ENCODE measurements at places on chromosomes 6 and 20. TPM values are rescaled to one million over a fixed set of nuclear protein-coding genes. Genes with fewer than 3 reads are reported as not detected.

The SNX5 gene
- total RNA-seq: 175 TPM

DNA sequence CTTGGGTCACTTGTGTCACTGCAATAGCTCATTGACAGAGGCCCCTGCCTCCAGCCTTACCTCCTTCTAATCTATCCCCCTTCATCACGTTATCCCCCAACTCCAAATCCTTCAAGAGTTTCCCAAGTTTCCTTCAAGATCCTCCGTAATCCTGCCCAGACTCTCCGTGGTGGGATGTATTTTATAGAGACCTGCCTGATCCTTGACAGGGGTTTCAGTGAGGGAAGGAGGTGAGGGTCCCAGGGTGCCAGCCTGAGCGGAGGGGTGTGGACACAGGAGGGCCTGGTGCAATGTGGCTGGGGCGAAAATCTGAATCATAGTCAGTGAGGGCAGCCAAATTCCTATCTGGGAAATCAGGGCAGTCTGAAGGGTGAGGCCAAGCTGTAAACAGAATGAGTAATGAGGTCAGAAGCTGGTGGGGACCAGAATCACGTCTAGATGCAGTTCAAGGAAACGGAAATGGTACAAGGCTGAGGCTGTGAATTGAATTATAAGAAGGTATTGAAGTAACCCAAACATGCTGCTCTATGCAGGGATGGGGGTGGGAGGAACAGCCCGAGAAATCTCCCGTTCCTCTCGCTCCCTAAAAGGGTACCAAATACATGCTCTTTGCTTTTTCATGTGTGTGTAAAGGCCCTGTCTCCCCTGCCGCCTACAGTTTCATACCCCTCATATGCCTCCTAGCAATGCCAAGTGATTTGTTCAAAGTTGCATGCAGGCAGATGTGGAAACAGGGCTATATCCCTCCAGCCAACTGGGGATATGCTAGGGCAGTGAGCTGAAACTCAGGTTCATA lies 35.4 kb upstream of the PIM1 start:
- ATAC-seq: peak; percentile 69

GRCh38 chr6:45650524-45651135 lies 272.9 kb upstream of the SUPT3H start:
- no peak for ATAC-seq

- ATAC-seq: no peak
These were observed 338.6 kb downstream of the COL12A1 start for GRCh38 chr6:74867291-74867690.

DNA sequence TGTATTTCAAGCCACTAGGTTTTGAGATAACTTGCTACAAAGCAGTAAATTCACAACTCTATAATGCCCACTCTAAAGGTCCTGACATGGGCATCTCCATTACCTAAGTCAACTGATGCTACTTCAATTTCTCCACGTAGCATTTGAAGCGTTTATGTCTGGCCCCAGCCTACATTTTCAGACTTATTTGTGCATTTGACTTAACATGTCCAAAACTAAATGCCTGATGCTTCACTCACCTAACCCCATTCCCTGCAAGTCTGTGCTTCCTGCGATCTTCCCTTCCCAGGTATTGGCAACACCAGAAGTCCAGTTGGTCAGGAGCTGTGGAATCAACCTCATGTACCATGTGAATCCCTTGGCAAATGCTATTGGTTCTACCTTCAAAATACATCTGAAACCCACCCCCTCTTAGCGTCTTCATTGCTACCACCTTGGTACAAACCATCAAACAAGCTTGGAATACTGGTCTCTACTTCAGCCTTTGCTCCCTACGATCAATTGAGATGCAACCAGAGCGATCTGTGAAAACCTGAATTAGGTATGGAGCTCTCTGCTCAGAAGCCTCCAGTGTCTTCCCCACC lies 12.8 kb upstream of the ZNFX1 start:
- ATAC-seq: peak; percentile 18

The EPPIN gene
- total RNA-seq: not detected

- no peak for ATAC-seq
These were observed 8.2 kb downstream of the TRAF3IP2 start for GRCh38 chr6:111597291-111598086.

DNA sequence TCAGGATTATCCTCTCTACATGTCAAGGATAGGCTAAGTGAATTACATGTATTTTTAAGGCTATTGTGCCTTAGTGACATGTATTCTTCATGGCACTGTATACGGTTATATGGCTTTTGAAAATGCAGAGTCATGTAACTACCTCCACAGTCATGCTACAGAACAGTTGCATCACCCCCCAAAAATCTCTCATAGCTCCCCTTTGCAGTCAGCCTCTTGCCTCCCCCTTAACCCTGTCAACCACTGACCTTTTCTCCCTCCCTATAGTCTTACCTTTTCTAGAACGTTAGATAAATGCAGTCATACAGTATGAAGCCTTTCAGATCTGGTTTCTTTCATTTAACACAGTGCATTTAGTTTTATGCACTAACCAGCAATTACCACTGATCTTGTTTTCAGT lies 10.3 kb upstream of the RNF24 start:
- no peak for ATAC-seq

- ATAC-seq: no peak
These were observed 7.5 kb downstream of the SMLR1 start for GRCh38 chr6:130834482-130835251.

DNA sequence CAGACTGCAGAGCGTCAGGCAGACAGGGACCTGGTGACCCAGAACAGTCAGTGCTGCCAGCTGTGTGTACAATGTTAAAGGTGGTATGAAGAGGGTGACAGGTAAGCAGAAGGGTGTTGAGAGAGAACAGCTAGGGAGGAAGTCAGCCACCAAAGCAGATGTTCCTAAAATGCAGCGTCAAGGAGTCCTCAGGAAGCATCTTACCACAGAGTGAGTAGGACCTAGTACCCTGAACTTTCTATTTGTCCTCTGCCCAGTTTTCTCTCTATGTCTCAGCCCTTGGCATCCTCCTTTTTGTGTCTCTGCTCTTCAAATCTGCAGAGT lies 14.2 kb downstream of the STMND1 start:
- ATAC-seq: no peak

DNA sequence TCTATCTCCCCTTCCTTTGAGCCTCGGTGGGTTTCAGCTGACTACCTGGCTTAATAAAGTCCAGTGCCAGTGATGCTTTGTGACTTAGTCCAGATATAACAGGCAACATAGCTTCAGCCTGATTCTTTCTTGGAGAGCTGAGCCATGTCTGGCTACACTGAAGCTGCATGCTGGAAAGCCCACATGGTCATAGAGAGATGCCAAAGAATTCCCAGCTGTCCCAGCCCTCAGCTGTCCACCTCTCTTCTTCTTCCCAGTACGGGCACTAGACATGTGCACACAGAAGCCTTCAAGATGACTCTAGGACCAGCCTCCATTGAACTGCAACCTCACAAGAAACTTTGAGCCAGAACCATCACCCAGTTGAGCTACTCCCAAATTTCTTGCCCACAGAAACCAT lies 154.1 kb upstream of the MYLIP start:
- ATAC-seq: no peak

GRCh38 chr6:3943331-3943765 lies 94.2 kb downstream of the FAM50B start:
- ATAC-seq: no peak

DNA sequence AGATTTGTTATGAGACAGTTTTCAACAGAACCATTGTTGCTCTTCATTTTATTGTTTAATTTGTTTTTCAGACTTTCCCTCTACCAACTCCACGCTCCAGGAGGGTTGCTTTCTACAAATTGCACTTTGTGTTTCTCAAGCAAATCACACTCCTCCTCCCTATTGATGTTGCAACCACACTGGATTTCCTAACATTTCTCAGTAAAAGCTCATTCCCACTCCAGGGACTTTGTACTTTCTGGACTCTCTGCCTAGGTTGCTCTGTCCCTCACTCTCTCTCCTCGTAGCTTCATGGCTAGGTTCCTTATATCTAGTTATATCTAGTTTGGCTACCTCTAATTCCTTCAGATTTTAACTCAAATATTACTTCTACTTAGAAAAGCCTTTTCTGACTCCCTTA lies 20.3 kb downstream of the PGK2 start:
- ATAC-seq: no peak

- ATAC-seq: no peak
These were observed 24.5 kb downstream of the REPS1 start for GRCh38 chr6:138963531-138963930.

The SPDEF gene
- total RNA-seq: not detected

DNA sequence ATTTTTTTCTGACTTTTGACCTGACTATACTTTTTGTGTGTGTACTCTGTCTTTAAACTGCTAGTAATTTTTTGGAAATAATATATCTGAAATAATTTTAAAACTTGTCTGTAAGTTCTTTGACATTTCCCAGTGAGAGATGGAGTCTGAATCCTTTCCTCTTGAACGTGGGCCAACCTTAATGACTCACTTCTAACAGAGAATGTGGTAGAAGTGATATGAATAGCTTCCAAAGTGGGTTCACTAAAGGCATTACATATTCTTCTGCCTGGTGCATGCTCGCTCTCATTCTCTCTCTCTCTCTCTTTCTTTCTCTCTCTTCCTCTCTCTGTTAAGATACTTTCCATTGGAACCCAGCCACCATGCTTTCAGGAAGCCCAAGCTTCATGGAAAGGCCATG lies 108.7 kb upstream of the FERMT1 start:
- no peak for ATAC-seq

DNA sequence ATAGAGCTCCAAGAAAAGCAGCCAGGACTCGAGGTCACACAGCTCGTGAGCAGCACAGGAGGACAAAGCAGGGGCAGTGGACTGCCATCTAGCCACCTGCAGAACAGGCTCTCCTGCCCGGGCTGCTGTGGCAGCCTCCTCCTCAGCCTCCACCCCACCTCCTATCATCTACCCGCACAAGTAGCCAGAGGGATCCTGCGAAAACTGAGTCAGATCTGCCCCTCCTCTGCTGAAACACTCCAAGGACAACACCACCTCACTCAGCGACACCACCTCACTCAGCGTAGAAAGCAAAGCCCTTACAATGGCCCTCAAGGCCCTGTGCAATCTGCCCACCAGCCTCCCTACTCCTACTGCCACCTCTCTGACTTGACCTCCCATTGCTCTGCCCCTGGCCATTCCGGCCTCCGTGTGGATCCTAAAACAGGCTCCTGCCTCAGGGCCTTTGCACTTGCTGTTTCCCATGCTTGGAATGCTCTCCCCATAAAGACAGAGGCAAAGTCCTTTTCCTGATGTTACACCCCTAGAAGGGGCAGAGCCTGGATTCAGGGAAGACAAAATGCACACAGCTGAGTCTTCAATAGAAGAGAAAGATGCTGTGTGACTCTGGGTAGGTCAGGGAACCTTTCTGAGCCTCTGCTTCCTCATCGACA lies 19.3 kb downstream of the PREX1 start:
- no peak for ATAC-seq

The FAM83C gene
- not detected for total RNA-seq

- ATAC-seq: no peak
These were observed 595 bp downstream of the REM1 start for GRCh38 chr20:31475472-31476293.

The FAM209B gene
- total RNA-seq: 1.5 TPM

The VPS16 gene
- 45.4 TPM for total RNA-seq

The ACTL10 gene
- 1.5 TPM for total RNA-seq

DNA sequence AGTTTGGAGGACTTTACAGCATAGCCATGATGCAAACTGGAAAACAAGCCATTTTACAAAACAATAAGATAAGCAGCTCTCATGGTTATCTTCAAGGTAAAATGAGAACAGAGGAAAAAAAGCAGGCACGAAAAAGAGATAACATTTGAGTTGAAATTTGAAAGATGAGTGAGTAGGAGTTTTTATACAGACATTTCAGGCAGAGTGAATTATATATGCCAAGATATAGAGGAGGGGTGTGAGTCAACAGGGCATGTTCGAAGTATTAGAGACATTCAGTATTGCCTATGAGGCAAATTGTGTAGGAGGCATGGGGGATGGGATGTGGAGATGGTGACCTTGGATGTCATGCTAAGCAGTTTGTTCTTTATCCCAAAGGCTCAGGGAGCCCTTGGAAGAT lies 240.5 kb upstream of the MAN1A1 start:
- no peak for ATAC-seq

GRCh38 chr6:16649241-16649640 lies 112.0 kb downstream of the ATXN1 start:
- ATAC-seq: no peak

The TAP1 gene
- total RNA-seq: 302 TPM

DNA sequence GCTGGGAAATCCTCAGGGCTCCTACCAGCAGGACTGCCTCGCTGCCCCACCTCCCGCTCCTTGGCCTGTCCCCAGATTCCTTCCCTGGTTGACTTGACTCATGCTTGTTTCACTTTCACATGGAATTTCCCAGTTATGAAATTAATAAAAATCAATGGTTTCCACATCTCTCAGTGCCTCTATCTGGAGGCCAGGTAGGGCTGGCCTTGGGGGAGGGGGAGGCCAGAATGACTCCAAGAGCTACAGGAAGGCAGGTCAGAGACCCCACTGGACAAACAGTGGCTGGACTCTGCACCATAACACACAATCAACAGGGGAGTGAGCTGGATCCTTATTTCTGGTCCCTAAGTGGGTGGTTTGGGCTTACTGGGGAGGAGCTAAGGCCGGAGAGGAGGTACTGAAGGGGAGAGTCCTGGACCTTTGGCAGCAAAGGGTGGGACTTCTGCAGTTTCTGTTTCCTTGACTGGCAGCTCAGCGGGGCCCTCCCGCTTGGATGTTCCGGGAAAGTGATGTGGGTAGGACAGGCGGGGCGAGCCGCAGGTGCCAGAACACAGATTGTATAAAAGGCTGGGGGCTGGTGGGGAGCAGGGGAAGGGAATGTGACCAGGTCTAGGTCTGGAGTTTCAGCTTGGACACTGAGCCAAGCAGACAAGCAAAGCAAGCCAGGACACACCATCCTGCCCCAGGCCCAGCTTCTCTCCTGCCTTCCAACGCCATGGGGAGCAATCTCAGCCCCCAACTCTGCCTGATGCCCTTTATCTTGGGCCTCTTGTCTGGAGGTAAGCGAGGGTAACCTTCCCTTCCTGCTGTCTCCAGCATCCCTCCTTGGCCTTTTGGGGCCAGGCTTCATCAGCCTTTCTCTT lies at the start of gene CFB:
Gene CFB, plus strand, starts transcription at position 589 of the 863 bp plus-strand sequence. Its CDS starts 127 bp downstream, at position 716.
- peak; percentile 57 for ATAC-seq

- peak; percentile 72 for ATAC-seq
These were observed 39.0 kb downstream of the GMPR start for GRCh38 chr6:16277101-16277981.

The GJA10 gene
- total RNA-seq: not detected

GRCh38 chr6:41450581-41450980 lies 95.6 kb upstream of the FOXP4 start:
- no peak for ATAC-seq

DNA sequence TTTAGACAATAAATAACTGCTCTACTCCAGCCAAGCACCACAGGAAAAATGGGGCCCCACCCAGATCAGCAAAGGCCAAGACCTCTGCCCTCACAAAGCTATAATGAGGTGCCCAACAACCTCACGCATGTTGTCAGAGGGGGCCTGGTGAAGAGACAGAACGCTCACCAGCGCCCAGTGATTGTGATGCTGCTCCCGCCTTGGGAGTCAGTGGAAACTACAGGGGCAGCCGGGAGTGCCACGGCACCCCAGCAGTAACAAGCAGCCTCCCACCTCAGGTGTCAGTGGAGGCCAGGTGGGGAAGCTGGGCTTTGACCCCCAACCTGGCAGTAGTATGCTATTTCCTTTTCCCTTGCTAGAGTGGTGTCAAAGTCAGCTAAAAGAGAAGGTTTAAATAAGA lies 47.4 kb downstream of the TCP11 start:
- no peak for ATAC-seq

GRCh38 chr6:26284537-26285142 lies 80.4 kb upstream of the BTN3A2 start:
- ATAC-seq: peak; percentile 1

Measured in activated T-helper 17 cell treated with anti-CD3 and anti-CD28 coated beads, Interleukin-2, amount 50 U/mL, for 72 hours (primary cell).